Suprapubic skin (tissue), 4 donors: ENCODE measurements at places on chromosomes 5 and 9. TPM values are rescaled to one million over a fixed set of nuclear protein-coding genes. Genes with fewer than 3 reads are reported as not detected.
A peak's percentile ranks its signal among the peaks of the same experiment; 100 is the strongest.

GRCh38 chr9:91758491-91758981 lies 191.5 kb downstream of the ROR2 start:
- DNase-seq: no peak
- no peak overlapping the region for H3K27ac ChIP-seq
- no peaks in the 10 kb centered on the region for H3K4me1 ChIP-seq
- H3K4me3 ChIP-seq: no peak overlapping the region
- H3K27me3 ChIP-seq: no peaks in the 10 kb centered on the region

DNA sequence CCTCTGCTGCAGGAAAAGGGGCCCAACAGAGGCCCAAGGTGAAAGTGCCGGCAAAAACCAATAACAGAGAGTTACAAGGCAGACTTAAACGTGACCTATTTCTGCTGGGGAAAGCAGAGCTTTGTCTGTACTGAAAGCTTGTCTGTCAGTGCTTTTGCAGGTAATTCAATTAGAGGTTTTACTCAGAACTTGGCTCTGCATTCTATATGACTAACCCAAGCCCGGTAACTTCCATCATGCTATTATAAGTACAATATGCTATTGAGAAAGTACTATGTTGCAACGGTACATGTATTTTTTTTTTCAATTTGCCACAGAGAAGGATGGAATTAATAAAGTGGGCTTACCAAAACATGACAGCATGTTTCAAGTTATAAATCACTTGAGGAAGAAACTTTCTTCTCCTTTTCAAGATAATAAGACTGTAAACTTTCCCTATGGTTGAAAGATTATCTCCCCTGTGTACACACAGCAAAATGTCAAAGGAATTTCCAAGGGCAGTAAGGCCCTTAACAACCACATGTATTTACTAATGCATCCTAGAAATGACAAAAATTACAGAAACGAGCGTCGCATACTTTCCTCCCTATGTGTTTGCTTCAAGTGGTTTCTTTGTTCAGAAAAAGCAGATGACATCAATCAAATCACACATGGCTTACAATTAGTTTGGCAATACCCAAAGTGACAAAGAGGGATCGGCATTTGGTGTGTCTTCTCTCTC lies 282.4 kb downstream of the EFNA5 start:
- peak overlapping the region; percentile 79 for H3K27ac ChIP-seq
- H3K36me3 ChIP-seq: no peaks in the 10 kb centered on the region
- H3K4me1 ChIP-seq: peaks cover 31% of the 10 kb centered on the region
- no peak for DNase-seq
- H3K4me3 ChIP-seq: peak overlapping the region; percentile 11

DNA sequence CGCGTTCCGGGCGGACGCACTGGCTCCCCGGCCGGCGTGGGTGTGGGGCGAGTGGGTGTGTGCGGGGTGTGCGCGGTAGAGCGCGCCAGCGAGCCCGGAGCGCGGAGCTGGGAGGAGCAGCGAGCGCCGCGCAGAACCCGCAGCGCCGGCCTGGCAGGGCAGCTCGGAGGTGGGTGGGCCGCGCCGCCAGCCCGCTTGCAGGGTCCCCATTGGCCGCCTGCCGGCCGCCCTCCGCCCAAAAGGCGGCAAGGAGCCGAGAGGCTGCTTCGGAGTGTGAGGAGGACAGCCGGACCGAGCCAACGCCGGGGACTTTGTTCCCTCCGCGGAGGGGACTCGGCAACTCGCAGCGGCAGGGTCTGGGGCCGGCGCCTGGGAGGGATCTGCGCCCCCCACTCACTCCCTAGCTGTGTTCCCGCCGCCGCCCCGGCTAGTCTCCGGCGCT lies at the start of gene DAPK1:
DAPK1 (plus strand) TSS at position 264 of the 442 bp plus-strand sequence. CDS start 1,211 bp downstream, outside the sequence.
- DNase-seq: no peak
- peak within 1 kb of the TSS; percentile 59 for H3K4me3 ChIP-seq
- H3K27me3 ChIP-seq: peaks cover 8% of the 10 kb centered on the region
- peak within 1 kb of the TSS; percentile 72 for H3K27ac ChIP-seq

GRCh38 chr5:34524123-34524522 lies 132.0 kb upstream of the RAI14 start:
- no peak for DNase-seq
- H3K27ac ChIP-seq: no peak overlapping the region
- no peaks in the 10 kb centered on the region for H3K36me3 ChIP-seq

DNA sequence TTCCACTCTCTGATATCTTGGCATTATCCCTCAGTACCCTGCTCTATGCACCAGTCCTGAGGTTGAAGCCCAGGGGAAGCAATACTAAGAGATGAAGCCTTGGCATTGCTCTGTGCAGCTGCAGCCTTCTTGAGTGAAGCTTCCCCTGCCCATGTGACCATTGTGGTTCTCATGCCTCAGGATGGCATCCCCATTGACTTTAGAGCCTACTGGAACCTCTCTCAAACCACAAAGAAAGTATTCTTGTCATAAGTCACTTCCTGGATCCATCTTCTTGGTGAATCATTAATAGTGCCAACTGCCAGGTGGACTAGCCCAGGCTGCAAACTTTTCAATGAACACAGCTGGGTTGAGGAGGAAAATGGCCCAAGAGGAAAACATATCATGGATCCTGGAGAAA lies 283.9 kb upstream of the RFX3 start:
- H3K4me1 ChIP-seq: no peaks in the 10 kb centered on the region
- no peak for DNase-seq

DNA sequence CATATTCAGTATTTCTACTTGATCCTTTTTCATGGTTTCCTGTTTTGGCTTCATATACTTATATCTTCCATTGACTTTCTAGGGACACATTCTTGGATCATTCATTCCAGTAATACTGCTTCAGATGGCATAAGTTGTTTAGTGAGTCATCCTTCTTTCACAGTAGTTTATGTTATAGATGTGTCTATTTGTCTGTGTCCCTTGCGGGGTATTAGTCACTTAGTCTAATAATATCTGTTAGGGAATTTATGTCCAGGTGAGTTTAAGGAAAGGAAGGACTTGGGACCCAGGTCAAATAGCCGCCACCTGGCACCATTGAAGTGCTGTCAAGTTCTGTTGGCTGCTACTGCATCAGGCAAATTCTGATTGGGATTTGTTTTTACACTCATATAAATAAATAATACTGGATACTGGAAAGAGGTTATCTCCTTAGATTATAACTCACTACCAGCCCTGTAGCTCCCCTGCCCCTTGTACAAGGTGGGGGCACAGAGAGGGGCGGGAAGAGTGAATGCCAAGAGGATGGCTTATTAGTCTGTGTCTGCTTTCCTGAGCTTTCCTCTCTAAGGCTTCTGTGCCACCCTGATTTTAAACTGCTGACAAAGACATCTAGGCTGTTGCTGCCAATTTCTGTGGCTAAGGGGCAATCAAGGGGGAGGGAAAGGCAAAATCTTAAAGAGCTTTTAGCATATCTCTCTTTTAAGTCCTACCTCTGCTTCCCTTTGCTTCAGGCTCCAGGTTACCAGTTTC lies 64.9 kb downstream of the CDC42SE2 start:
- H3K4me1 ChIP-seq: peaks cover 21% of the 10 kb centered on the region
- H3K36me3 ChIP-seq: no peaks in the 10 kb centered on the region
- H3K27me3 ChIP-seq: no peaks in the 10 kb centered on the region
- H3K4me3 ChIP-seq: no peak overlapping the region

DNA sequence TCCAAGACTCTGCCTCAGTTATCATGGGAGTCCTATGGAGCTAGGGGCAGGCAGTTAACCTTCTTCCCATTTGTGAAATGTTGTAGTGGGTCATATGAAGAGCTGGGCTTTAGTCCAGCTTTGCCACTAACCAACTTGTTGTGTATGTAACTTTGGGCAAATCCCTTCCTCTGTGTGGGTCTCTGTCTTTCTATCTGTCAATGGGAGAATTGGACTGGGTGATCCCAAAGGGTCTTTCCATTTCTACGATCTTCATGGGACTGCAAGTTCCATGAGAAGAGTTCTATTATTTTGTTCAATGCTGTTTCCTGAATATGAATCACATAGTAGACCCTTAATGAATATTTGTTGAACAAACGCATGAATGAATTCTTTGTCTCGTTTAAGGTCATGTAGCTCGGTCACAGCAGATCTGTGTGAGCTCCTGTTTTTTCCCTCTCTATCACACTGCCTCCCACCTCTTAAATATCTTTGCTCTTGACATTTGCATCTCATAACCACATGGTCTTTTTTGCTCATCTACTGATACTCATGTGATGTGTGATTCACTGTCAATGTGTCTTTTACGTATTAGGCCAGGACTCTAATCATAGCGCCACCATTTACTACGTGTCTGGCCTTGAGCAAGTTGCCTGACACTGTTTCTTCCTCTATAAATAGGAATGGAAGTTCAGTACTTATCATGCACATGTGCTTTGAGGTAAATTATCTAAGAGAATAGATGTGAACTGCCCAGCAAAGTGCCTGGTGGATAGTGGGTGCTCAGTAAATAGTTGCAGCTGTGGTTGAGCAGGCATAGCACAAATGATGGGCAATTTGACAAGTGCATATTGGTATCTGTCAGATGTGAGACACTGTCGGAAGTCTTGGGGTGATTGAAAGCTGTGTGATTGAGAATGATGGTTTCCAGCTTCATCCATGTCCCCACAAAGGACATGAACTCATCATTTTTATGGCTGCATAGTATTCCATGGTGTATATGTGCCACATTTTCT lies 37.4 kb downstream of the PTTG1 start:
- H3K27me3 ChIP-seq: no peaks in the 10 kb centered on the region
- no peak overlapping the region for H3K27ac ChIP-seq
- no peak for DNase-seq
- H3K4me1 ChIP-seq: peaks cover 4% of the 10 kb centered on the region

- H3K4me1 ChIP-seq: peaks cover 37% of the 10 kb centered on the region
- no peak for DNase-seq
- no peak overlapping the region for H3K4me3 ChIP-seq
- H3K27ac ChIP-seq: no peak overlapping the region
- no peaks in the 10 kb centered on the region for H3K27me3 ChIP-seq
Observed at GRCh38 chr9:99118782-99119466, 14.0 kb downstream of the TGFBR1 start.

- H3K4me3 ChIP-seq: peak overlapping the region; percentile 65
- peaks cover 49% of the 10 kb centered on the region for H3K4me1 ChIP-seq
- H3K27ac ChIP-seq: peak overlapping the region; percentile 27
- peaks cover 100% of the 10 kb centered on the region for H3K27me3 ChIP-seq
- DNase-seq: no peak
Observed at GRCh38 chr5:123089914-123090660, 1.0 kb downstream of the PRDM6 start.

- DNase-seq: no peak
- no peaks in the 10 kb centered on the region for H3K36me3 ChIP-seq
- no peak overlapping the region for H3K4me3 ChIP-seq
- no peaks in the 10 kb centered on the region for H3K4me1 ChIP-seq
- H3K27ac ChIP-seq: no peak overlapping the region
Observed at GRCh38 chr9:91241909-91242308, 119.8 kb downstream of the AUH start.

GRCh38 chr9:135252980-135253304 lies 165.5 kb downstream of the OLFM1 start:
- H3K27me3 ChIP-seq: peaks cover 69% of the 10 kb centered on the region
- H3K27ac ChIP-seq: no peak overlapping the region
- DNase-seq: no peak
- no peak overlapping the region for H3K4me3 ChIP-seq
- H3K36me3 ChIP-seq: no peaks in the 10 kb centered on the region

GRCh38 chr5:52799358-52799982 lies 11.8 kb downstream of the ITGA1 start:
- no peaks in the 10 kb centered on the region for H3K27me3 ChIP-seq
- peaks cover 58% of the 10 kb centered on the region for H3K4me1 ChIP-seq
- DNase-seq: peak; percentile 64
- H3K4me3 ChIP-seq: peak overlapping the region; percentile 77
- H3K27ac ChIP-seq: peak overlapping the region; percentile 94

DNA sequence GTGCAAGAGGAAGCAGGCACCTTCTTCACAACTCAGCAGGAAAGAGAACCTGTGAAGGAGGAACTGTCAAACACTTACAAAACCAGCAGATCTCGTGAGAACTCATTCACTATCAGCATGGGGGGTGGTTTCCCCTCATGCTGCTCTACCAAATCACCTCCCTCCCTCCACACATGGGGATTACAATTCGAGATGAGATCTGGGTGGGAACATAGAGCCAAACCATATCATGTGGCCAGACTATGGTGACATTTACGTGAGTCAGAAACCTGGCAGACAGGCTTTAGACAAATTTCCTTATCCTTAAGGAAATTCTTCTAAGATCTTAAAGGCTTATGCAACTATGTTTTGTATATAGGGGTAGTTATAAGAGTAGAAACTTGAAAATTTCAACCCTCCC lies 8.7 kb upstream of the AOPEP start:
- no peak for DNase-seq
- H3K27ac ChIP-seq: no peak overlapping the region
- no peaks in the 10 kb centered on the region for H3K36me3 ChIP-seq
- no peaks in the 10 kb centered on the region for H3K27me3 ChIP-seq
- no peak overlapping the region for H3K4me3 ChIP-seq
- no peaks in the 10 kb centered on the region for H3K4me1 ChIP-seq

- no peak for DNase-seq
- H3K27me3 ChIP-seq: no peaks in the 10 kb centered on the region
- no peaks in the 10 kb centered on the region for H3K36me3 ChIP-seq
- no peak overlapping the region for H3K4me3 ChIP-seq
Observed at GRCh38 chr9:5569891-5570290, 59.0 kb upstream of the RIC1 start.

DNA sequence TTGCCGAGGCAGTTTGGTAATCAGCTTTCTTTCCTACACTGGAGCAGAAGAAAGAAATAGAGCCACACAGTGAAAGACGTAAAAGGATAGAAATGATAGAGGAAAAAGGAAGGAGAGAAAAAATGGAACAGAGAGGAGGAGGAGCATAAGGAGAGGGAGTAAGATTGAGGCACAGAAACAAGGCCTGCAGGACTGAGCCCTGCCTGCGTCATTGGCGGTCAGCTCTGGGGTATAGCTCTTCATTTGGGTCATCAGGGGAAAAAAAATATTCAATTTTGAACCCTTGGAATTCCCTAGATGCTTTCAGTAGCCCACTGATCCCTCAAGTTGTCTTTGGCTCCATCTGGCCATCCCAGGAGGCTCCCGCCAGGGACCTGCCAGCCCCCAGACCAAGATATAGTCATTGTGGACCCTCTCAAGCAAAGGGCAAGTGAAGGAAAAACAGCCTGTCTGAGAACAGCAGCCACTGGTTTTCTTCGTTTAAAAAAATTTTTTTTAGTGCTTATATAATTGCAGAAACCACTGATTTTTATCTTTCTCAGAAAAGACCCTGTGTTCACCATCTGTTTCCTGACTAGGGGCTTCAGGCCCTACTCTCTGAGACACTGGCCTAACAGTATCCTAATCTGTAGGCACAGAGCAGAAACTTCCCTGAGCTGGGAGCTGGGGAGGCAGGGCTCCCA lies 31.3 kb upstream of the MATR3 start:
- no peaks in the 10 kb centered on the region for H3K27me3 ChIP-seq
- no peak for DNase-seq
- H3K36me3 ChIP-seq: no peaks in the 10 kb centered on the region

Gene TAF1L
- 0.08 TPM for total RNA-seq

Gene DAP
- total RNA-seq: 71.7 TPM

Gene MELK
- 1.9 TPM for total RNA-seq

Gene PTAR1
- 57.6 TPM for total RNA-seq

Gene PRKAA1
- total RNA-seq: 37.8 TPM

Gene RXRA
- 240 TPM for total RNA-seq

Gene SLC22A4
- total RNA-seq: 1.9 TPM
